Keratinocyte (primary cell): ENCODE measurements at places on chromosomes 11 and 22.

GRCh38 chr11:126519764-126520734, 164.6 kb downstream of the ST3GAL4 start:
- DNase-seq: no peak

- peak; percentile 63 for DNase-seq
Measured at GRCh38 chr11:113778111-113778910, 1.3 kb upstream of the CLDN25 start.

DNA sequence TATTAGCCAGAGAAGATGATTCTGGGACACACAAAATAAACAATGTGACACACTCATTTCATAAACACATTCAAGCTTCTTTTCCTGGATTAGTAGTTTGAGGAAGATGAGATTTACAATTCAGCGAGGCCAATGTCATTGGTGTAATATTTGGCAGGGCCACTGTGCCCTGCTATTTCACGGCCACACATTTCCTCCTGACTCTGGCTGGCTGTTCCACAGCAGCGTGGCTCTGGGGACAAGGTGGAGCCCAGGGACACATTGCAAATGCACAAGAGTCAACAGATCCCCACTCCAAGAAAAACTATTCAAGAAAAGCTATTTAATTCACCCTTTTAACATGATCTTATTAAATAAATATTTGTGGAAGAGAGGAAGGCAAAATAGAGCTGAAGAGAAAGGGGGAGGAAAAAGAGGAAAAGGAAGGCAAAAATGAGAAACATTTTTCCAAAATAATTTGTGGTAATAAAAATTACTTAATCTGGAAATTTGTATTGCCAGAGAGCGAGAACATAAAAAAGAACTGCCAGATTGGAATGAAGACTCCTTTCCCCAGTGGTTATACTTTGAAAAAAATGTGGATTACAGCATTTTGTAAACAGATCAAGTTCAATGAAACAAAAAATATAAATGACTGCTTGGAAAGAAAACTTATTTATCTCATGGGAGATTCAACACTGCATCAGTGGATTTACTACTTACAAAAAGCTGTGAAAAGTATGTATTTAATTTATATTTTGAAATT, 27.1 kb downstream of the NXPE2 start:
- no peak for DNase-seq

DNA sequence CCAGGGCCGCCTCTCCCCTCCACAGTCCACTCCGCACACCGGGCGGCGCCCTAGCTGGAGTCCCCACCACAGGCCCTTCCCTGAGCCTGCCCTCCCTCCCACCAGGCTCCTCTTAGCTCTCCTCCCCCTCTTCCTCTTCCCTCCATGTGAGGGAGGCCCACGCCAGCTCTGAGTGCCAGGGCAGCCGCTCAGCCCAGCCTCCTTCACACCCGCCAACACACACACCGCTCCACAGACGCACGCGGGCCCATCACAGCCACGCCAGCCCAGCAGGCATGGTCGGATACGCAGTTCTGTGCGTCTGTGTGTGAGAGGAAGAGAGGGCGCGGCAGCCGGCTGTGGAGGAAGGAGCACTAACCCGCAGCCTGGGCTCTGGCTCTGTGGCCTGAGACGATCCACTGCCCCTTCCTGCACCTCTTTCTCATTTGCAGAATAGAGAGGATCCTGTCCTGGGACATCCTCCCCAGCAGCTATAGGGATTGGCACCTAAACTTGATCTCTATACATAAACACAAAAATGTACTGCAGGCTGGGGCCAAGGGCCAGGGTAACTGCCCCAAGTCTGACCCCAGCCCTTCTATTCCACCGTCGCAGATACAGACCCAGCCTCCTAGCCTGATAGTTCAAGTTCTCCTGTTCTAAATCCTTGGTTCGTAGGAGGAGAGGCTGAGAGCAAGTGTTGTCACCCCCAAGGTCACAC, 3.5 kb downstream of the CHRM4 start:
- no peak for DNase-seq

GRCh38 chr11:130161441-130162145, 2.0 kb downstream of the ST14 start:
- no peak for DNase-seq

GRCh38 chr11:96045622-96046456, 121.9 kb upstream of the MTMR2 start:
- DNase-seq: no peak

DNA sequence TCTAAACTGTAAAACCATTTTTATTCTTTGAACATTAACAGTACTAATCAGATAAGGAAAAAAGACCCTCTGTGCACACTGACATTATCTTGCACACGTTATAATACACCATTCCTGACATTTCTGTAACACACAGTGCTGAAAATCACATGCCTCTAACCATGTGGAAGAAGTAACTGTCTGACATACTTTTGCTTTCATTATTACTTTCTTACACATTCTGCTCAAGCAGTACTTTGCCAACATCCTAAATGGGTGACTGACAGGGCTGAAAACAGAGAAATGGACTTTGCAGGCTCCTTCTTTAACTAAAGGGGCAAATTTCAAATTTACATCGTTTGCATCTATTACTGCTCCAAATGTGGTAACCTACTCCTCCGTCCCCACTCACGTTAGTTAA, 22.8 kb upstream of the TP53AIP1 start:
- DNase-seq: no peak
